ENCODE measurements at places on chromosomes 16 and 17.

- no peak for DNase-seq
These were observed 7.6 kb upstream of the BEAN1 start for GRCh38 chr16:66419527-66419926.

- no peak for DNase-seq
These were observed 21.5 kb upstream of the SPN start for GRCh38 chr16:29641561-29641960.

GRCh38 chr16:82623241-82623640 lies 3.5 kb upstream of the CDH13 start:
- DNase-seq = no peak

DNA sequence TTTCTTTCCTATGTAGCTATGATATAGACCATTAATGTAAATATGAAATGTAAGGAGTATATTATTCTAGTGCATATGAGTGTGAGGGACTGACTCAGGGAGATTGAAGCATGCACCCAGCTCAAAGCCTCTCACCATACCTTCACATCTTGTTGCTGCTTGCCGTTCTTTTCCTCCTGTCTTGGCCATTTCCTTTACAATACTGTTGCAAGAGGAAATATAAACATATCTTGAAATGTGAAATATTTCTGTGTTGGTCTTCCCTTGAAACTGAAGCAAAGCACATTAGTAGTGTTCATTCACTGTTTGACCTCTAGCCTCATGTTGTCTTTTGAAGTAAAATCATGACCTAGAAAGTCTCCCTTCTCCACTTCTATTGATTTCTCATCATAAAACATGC lies 46.6 kb downstream of the PHKB start:
- no peak for DNase-seq

DNA sequence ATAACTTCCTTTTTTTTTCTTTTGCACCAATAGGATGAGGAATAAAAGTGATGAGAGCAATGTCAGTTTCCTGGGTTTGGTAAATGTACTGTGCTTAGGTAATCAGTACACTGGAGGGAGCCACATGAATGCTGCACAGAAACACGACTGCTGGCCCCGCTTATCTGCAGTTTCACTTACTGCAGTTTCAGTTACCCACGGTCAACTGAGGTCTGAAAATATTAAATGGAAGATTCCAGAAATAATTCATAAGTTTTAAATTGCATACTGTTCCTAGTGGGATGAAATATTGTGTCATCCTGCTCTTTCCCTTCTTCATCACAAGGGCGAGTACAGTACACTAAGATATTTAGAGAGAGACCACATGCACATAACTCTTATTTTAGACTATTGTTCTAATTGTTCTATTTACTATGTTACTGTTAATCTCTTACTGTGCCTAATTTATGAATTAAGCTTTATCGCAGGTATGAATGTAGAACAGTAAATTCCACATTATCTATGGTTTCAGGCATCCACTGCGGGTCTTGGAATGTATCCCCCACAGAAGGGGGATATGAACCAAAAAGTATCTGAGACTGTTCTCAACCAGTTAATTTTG lies 6.4 kb upstream of the LGALS3BP start:
- DNase-seq = no peak

DNA sequence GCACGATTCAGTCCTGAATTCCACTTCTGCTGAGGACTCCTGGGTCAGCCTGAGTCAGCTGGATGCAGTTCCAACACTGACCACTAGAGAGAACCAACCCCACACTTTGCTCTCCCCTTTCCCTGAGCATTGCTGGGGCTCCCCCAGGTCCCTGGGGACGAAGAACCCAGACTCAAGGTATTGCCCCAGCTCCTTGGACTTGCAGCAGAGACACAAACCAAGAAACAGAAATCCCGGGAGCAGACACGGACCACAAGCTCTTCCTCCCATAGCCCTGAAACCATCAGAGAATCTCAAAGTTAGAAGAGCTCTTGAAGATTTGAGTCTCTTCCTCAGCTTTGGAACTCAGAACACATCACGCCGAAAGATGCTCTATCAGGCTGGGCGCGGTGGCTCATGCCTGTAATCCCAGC lies 678 bp upstream of the GH1 start:
- DNase-seq = peak; percentile 65

DNA sequence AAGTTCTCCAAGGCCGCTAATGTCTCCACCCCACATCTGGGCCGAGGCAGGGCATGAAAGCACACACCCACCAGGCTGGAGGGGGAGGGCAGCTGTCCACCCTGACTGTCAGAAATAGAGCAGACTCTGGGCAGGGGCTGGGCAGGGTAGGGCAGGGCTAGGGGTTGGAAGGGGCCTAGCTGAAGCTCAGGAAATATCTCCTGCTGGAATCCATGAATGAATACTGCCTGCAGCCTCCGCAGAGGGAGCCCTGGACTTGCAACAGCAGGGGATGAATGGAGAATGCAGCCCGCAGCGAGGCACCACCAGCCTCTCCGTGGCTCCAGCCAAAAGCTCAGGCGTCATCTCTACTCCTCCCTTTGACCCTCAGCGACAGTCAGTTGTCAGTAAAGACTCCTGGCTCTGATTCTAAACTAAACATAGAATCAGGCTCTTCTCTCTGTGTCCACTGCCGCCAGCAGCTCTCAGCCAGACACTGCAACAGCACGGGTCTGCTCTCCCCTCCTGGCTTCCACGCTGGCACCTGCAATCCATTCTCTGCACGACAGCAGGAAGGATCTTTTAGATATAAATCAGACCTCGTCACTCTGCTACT lies 23.9 kb upstream of the NGFR start:
- no peak for DNase-seq

- peak; percentile 66 for DNase-seq
These were observed 51.6 kb downstream of the NT5M start for GRCh38 chr17:17354560-17355349.

DNA sequence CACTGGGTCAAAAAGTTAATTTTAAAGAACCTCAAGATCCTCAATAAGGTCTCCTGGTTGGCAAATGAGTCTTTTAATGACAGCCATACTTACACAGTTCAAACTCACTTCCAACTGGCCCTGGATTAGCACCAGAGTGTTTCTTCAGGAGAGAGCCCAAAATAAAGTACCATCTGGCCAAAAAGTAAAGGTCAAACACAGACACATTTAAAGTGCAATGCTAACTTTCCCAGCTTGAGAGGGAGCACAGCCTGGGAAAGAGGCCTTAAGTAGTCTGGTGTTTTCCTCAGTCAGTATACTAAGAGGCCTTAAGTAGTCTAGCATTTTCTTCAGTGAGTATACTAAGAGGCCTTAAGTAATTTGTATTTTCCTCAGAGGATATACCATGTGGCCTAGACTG lies 46.6 kb upstream of the ERN1 start:
- no peak for DNase-seq

- no peak for DNase-seq
These were observed 4.6 kb downstream of the RSAD1 start for GRCh38 chr17:50483266-50483665.

- DNase-seq = no peak
These were observed 76.4 kb downstream of the SOCS1 start for GRCh38 chr16:11179574-11179973.

DNA sequence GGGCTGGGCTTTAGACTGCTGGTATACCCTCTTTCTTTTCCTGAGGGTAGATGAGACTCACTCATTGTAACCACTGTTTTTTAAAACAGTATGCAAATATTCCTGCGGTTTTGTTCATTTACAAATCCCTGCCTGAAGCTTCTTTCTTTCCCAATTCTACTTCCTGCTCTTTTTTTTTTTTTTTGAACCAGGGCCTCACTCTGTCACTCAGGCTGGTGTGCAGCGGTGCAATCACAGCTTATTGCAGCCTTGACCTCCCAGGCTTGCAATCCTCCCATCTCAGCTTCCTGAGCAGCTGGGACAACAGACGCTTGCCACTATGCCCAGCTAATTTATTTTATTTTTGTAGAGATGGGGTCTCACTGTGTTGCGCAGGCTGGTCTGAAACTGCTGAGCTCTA lies 8.0 kb upstream of the SULT1A1 start:
- no peak for DNase-seq

DNA sequence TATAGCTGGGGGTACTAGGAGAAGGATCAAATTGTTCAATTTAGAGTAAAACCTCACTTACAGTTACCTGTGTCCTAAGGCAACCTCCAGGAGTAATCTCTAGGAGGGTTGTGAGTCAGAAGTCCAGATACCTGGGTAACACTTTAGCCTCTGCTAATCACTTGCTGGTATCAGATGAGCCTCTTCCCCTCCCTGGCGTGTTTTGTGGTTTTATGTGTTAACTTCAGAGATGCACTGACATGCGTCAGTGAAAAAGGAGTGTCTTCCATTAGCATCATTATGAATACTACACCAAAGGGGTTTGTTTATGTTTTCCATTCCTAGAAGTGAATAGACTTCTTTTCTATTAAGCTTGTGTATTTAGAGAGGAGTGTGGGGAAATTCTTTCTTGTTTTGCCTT lies 208.2 kb downstream of the FTO start:
- peak; percentile 7 for DNase-seq

DNA sequence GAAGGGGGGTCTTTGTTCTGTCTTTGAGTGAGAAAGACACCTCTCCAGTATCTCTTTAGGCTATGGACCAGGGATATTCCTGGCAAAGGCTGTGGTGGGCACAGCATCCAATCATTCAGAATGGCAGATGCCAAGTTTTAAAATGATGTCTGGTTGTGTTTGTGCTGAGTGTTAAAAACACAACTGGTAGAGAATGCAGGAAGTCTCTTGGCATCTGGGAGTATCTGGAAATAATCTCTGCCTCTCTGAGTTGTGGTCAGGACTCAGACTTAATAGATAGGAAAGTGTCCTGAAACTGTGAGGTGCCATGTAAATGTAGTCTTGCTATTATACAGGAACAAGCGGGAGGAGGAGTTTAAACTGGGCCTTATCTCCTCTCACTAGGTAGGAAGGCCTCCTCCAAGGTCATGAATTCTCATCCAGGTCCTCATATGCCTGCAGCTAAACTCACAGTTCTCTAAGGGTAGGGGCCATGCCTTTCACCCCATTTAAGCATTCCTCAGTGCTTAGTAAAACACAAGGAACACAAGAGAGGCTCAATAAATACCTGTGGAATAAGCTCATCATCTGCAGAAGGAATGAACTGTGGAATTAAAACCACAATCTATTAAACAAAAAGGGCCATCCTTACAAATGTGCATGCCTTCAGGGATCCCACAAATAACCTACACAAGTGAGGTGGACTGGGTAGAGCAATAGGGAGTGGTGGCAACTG lies 317.6 kb downstream of the CBLN1 start:
- DNase-seq = no peak

GRCh38 chr16:12170103-12171040 lies 193.8 kb downstream of the SNX29 start:
- DNase-seq = no peak

GRCh38 chr16:68313116-68313515 lies 2.3 kb downstream of the PRMT7 start:
- no peak for DNase-seq

DNA sequence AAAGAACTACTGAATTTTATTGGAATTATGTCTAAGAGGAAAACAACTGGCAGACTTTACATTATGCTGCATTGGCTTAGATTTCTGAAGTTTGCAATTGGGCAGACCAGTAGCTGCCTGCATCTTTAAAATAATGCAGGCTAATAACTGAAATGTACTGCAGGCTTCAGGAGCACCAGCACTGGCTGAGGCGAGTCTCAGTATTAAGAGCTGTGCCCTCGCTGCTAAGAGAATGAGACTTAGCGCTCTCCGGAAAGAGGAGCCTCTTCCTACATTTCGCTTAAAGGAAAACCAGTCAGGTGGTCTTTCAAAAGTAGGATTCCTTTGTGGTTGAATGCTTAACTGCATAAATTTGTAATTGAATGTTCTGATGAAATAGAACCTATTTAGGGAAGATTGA lies 885 bp downstream of the CNTNAP4 start:
- DNase-seq = no peak

Measured in activated CD4-positive, alpha-beta T cell treated with anti-CD3 and anti-CD28 coated beads, Interleukin-2, amount 50 U/mL, for 4 hours (primary cell).